ENCODE measurements at places on chromosomes 5 and 9. TPM values are rescaled to one million over a fixed set of nuclear protein-coding genes. Genes with fewer than 3 reads are reported as not detected.

- no peak for ATAC-seq
These were observed 785.3 kb upstream of the RIOK2 start for GRCh38 chr5:97968346-97968745.

The SIT1 gene
- 0.44 TPM for total RNA-seq

DNA sequence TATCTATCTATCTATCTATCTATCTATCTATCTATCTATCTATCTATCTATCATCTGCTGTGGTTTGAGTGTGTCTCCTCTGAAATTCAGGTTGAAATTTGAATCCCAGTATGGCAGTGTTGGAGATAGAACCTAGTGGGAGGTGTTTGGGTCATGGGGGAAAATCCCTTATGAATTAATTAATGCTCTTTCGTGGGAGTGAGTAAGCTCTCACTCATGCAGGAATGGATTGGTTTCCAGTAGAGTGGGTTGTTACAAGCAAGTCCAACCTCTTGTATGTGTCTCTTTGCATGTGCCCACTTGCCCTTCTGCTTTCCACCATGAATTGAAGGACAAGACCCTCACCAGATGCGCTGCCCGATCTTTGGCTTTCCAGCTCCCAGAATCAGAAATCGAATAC, 113.0 kb downstream of the ANXA1 start:
- no peak for ATAC-seq

DNA sequence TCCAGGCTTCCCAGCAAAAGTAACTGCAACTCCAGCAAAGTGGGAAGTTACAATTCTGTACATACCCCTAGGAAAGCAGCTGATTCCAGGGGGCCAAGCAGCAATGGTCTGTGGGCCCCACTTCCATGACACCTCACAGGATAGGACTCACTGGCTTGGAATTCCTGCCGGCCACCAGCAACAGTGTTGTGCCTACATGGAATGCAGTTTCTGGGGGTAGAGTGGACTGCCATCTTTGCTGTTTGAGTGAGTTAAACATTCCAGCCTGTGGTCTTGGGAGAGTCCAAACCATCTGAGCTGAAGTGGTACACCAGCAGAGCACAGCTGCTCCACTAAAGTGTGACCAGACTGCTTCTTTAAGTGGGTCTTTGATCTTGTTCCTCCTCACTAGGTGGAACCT, 13.4 kb upstream of the FBN2 start:
- ATAC-seq, result no peak

DNA sequence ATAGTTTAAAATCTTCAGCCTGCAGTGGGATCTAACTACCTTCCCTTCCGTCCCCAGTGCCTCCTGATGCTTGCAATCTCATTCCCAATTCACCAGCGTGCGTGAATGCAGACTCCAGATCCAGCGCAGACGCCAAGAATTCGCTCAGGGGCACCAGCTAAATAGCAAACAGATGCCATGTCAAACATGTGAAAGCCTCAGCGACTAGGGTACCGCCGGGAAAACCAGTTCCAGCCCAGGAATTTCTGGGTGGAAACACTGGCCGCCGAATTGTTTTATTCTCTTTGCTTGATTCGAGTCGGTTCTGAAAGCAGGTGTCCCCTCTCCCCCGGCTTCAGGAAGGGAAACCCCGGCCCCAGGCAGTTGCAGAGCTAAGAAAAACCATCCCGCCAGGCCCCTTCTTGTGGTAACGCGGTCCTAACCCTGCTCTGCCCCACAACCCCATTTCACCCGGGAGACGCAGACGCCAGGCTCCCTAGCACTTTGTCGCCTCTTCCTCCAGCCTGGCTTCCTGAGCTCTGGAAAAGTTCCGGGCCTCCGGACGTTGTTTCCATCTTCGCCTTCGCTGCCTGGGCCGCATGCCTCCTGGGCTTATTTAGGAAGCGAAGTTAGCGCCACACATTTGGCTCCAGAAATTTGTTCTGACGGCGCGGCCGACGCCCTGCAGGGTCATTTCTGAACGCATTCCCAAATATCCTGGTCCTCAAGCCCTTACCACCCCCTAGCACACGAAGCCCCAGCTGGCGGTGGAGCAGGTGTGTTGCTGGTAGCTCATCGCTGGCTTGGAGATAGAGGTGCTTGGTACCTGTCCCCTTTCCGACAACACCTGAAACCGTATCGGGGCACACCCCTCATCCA, 665 bp upstream of the LVRN start:
- no peak for ATAC-seq

The SNX24 gene
- 31.8 TPM for total RNA-seq

The IL13 gene
- total RNA-seq, result not detected

The SYK gene
- 60.3 TPM for total RNA-seq

The HTR4 gene
- total RNA-seq, result 0.08 TPM

The CARD9 gene
- total RNA-seq, result 0.80 TPM

GRCh38 chr5:129345213-129345924, 114.7 kb upstream of the ADAMTS19 start:
- no peak for ATAC-seq

DNA sequence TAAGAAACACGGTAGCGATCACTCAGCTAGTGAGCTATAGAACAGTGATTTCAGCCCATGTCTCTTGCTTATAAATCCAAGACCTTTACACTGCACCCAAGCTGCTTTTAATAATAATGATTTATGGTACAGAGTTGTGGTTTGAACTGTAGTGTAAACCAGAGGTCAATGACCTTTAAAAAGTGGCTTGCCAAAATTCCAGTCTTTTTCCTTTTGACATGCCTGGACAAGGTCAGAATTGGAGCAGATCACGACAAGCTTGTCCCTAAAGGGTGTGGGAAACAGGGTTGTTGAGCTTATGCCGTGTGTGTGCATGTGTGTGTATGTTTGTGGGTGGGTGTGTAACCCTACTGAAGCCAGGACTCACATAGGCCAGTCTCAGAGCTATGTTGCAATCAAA, 225.3 kb upstream of the CLINT1 start:
- peak; percentile 97 for ATAC-seq
